AG04449 (cell line): ENCODE measurements at places on chromosomes 12 and 14.
A peak's percentile ranks its signal among the peaks of the same experiment; 100 is the strongest.

DNA sequence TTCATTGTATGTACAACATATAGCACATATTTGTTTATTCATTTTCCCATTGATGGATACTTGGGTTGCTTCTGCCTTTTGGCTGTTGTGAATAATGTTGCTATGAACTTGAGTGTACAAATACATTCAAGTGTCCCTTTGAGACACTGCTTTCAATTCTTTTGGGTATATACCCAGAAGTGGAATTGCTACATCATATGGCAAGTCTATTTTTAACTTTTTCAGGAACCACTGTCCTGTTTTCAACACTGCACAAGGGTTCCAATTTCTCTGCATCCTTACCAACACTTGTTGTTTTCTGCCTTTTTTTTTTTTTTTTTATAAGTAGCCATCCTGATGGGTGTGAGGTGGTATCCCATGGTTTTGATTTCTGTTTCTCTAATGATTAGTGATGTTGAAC, 15.9 kb downstream of the RBMS2 start:
- DNase-seq: no peak

GRCh38 chr12:78229591-78230101, 399.0 kb downstream of the NAV3 start:
- DNase-seq: no peak

DNA sequence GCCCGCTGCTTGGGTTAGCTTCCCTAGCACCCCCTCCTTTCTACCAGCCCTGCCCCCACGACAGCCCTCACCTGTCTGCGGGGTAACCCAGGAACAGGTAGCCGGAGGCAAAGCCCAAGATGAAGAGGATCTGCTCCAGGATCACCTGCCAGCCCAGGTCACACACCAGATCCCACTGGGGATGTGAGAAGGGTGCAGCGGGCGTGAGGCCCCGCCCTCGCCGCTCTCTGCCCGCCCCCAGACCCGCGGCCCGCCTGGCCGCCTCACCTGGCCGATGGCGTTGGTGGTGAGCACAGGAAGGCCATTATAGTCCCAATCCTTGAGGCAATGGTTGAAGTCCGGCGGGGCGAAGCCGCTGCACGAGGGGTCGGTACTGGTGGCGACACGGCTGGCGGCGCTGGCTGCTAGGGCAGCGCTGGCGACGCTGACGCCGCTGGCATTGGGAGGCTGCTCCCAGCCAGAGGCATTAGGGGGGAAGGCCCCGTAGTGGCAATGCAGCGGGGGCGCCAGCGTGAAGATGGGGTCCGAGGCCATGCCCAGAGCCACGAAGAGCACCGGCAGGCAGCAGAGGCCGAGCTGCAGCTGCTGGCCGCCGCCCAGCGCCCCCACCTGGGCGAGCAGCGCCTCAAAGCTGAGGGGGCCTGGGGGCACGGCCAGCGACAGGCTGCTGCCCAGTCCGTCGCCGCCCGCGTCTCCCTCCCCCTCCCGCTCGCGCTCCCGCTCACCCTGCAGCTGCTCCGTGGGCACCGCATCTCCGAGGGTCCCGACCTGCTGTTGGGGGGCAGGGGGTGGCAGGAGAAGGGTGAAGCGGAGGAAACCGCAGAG, 794 bp downstream of the SLC22A17 start:
- no peak for DNase-seq

GRCh38 chr12:62817556-62818271, 117.2 kb downstream of the PPM1H start:
- DNase-seq: peak; percentile 23

GRCh38 chr14:105865904-105866840, 339.8 kb downstream of the TMEM121 start:
- no peak for DNase-seq

DNA sequence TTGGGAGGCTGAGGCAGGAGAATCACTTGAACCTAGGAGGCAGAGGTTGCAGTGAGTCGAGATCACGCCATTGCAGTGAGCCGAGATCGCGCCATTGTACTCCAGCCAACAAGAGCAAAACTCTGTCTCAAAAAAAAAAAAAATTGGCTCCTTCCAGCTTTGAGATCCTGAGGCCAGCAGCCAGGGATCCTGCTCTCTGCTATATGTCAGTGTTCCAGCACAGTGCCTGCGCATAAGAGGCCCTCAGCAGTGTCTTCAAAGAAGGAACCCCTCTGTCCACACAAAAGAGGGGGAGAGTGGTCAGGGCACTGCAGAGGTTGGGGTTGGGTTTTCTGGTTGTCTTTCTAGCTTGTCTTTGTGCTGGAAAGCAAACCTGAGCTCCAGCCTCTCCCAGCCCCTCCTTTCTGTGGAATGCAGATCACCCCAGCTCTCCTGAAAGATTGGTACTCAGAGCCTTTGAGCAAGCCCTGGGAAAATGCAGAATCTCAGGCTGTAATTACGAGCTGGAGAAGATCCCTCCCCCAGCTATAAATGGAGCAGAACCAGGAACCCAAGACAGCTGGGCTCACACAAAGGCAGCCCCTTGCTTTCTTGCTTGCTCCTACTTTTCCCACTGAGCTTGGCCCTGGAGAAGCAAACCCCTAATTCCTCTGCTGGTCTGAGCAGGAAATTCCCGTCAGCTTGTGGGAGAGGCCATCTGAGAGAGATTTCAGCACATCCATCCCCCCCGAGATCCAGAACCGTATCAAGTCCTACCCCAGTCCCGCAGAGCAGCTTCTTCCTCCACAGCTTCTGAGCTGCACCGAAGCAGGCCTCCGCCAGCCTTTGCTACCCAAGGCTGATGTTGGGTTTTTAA, 205.7 kb downstream of the ZFP36L1 start:
- DNase-seq: no peak

DNA sequence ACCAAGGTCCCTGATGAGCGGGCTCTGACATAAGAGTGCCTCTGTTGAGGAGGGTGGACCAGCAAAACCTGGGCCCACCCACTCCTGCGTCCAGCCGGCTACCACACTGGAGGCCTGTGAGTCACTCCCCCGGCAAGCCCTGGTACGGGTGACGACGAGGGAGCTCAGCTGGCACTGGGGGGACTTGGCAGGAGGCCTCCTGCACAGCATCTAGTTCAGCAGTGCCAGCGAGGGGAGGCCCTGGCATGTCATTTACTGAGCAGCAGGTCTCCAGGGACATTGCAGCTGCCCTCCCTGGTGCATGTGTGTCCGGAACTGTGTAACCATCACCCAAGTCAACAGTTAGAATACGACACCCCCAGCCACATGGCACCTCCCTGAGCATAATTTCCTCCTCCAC, 24.4 kb downstream of the CD9 start:
- DNase-seq: no peak

- DNase-seq: no peak
These were observed 138.4 kb upstream of the G2E3 start for GRCh38 chr14:30420515-30420914.

- DNase-seq: no peak
These were observed 236.1 kb downstream of the C12orf50 start for GRCh38 chr12:87793131-87793530.

GRCh38 chr12:29041621-29042020, 107.5 kb upstream of the FAR2 start:
- peak; percentile 59 for DNase-seq

DNA sequence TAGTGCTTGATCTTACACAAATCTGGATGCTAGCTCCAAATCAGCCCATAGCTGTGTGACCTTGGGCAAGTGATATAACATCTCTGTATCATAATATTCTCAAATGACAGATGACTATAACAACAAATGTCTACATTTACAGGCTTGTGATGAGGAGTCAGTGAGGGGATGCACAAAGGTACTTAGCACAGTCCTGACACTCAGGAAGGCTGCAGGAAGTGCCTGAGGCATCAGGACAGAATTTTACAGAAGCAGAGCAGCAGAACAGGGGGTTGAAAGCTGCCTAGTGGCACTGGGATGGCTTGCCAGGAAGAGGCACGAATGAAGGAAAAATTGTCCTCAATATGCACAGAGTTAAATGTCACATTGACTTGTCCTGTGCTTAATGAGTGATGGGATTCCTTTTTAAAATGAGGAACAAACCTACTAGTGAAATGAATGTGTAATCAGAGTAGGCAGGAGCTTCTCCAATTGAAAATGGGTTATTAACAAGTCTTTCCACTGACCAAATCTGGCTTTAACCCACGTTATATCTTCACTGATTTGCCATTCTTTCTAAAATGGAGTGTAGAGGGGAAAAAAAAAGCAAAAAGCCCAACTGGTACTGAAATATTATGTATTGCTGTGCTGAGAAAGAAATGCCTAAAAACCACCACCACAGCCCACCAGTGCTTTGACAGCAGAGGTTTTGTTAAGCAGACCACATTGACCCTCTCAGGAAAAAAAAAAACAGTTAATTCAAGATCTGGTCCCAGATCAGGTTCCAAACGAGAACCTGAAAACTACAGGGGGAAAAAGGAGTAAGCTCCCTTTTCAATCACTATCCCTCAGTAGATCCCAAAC, 11.6 kb downstream of the BTG1 start:
- no peak for DNase-seq

GRCh38 chr14:61625165-61625564, 70.1 kb upstream of the HIF1A start:
- no peak for DNase-seq

- peak; percentile 2 for DNase-seq
These were observed 31.3 kb upstream of the LALBA start for GRCh38 chr12:48601013-48601756.
